ENCODE measurements at places on chromosomes 16 and 17.

GRCh38 chr16:10926094-10926493, 16.2 kb downstream of the DEXI start:
- no peak for DNase-seq

DNA sequence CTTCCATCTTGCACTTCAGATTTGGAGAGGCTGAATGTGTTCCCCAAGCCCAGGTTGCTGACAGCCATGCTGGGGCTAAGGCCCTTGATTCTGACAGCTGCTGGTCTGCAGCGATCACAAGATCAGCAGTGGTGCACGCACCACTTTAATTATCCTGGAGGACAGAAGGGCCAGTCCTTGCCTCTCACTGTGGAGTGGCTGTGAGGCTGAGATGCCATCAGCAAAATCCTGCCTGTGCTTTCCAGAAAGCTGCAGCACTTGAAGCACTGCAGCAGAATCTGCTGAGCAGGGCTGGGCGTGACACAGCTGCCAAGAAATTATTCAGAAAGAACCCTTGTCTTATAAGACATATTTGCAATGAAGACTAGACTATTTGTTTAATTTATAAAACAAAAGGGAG, 37.1 kb downstream of the NUP93 start:
- no peak for DNase-seq

DNA sequence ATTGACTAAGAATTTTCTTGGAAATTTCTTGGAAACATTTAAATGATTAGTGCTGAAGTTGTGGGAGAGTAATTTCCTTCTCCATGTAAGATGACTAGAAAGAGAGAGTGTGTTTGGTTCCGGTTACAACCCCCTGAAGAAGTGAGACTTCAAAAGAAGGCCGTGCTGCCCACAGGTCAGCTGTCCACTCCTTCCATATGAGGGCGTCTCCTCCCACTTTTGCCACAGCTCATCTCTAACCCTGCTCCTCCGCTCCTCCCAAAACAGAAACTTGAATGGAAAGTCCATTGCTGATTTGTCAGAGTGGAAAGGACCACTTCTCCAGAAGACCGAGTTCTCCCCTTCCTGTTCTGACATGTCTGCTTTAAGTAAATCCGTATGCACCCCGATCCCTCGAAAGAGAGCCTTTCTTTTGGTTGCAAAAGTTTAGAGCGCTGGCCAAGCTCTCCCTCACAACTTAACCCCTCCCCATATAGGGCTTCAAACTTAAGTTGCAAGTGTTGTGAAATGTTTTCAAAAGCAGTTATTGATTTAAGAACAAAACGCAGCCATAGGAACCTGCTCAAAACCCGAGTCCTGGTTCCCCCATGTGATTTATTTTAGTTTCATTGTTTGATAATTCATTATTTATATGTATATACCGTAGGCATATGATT, 129.5 kb downstream of the SOCS1 start:
- no peak for DNase-seq

GRCh38 chr17:15398291-15398690, 56.9 kb upstream of the TEKT3 start:
- DNase-seq: peak; percentile 76

DNA sequence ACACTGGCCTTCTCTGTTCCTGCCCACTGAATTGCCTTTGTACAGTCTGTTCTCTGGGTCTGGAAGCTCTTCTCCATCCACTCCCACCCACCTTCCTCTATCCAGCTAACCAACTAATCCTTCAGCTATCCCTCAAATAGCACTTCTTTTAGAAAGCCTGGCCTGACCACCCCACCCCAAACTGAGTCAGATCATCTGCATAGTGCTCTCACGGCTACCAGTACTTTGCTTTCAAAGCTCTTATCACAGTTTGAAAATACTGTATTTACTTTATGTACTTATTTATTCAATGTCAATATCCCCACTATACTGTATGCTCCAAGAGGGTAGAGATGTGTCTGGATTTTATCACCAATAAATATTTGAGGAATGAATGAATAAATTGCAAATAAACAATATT, 4.5 kb upstream of the CLDN7 start:
- DNase-seq: no peak

DNA sequence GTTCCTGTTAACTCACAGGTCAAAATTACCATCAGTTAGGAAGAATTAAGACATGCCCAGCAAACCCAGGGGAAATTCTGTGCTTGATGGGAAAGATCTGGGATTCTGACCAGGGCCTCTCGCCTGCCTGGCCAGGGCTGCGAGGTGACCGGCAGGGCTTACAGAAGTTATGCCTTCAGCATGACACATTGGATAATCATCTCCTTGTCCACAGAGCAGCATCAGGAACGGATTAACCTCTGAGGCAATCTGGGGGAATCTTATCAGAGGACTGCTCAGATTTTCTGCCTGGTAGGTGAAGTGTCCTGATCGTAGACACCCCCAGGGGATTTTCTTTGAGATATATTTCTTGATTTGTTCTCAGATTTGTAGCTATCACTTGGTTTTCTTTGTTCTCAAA, 172.5 kb downstream of the HS3ST3A1 start:
- DNase-seq: peak; percentile 92

DNA sequence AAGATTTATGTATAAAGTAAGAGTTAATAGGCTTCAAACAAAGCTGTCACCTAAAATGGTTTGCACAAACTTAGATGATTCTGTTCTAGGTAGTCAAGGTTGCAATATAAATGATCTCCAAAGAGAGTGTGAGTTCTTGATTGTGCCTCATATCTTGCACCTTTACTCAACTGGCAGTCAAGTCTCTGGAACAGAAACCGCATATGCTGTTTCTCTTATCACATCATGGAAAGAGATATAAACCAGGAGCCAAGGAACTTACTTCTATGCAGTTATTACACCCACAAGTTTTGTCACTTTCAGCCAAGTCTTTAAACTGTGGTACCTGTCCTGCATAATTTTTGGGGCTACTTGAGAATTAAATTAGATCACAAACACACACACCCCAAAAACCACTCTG, 5.2 kb downstream of the SSH2 start:
- no peak for DNase-seq

- peak; percentile 76 for DNase-seq
These were observed 62.7 kb downstream of the TEX2 start for GRCh38 chr17:64200080-64201032.

GRCh38 chr16:72896485-72897118, 151.3 kb downstream of the ZFHX3 start:
- peak; percentile 16 for DNase-seq

DNA sequence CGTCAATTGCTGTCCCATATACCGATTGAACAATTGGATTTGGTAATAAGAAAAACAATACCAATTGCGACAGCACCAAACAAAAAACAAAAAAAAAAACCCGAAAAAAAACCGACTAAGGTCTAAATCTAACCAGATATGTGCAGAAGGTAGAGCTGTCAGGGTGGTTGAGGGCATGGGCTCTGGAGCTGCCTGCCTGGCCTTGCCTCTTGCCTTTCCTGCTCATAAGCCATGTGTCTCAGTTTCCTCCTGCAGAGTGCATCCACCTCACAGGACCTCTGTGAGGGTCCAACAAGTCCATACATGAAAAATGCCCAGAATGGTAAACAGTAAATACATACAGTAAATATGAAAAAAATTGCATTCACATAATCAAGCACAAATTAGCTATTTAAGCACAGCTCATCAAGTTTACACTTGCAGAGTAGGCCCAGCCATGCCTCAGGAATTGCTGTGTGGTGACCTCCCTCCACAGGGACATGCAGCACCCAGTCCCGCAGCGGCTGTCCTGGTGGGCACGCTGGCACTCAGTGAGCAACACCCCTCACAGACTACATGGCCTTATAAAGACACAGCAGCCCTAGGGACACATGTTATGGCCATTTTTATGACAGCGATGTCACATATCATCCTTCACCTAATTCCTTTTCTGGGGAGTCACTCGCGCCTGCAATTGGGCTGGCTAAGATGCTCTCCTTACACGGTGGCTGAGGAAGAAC, 17.9 kb downstream of the TBC1D28 start:
- no peak for DNase-seq

DNA sequence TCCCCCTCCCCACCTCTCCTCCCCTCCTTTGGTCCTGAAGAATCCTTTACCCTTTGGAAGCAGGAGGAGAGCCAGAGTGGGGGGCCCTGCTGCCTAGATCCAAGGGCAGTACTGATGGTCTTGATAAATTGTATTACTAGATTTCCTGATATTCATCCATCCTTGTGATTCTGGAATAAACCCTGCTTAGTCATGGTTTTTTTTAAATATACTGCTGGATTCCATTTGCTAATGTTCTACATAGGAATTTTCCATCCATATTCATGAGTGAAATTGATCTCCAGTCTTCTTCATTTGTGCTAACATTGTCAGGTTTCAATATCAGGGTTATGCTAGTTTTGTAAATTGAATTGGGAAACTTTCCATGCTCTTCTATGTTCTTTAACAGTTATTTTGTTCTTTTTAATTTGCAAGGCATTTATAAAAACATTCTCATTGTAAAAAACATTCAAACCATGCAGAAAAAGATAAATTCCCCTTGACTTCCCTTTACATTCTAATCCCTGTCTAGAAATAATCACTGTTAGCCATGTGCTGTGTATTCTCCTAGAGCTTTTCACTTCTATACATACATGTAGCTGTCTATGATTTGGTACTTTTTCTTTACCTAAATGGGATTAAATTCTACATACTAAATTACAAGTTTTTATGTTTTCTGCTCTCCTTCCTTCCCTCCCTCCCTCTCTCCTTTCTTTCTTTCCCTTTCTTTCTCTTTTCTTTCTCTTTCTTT, 56.7 kb downstream of the CCDC42 start:
- no peak for DNase-seq

DNA sequence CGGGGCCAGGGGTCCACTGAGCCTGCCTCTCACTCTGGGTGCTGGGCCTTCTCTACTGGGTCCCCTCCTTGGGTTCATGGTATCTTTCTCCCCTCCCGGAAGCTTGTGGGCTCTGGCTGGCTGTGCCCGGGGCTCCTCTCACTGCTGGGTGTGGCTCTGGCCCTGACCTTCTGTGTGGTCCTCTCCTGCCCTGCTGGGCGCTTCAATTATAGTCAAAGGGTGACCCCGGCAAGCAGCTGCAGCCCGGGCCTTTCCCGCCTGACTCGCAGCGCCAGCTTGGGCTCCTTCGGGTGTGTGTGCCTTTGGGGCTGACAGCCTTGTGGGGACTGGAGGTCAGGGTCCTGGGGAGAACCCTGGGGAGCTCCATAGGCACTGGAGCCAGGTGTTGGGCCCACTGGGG, 54.2 kb upstream of the PVALEF start:
- no peak for DNase-seq

- peak; percentile 20 for DNase-seq
These were observed 8.3 kb downstream of the TSC2 start for GRCh38 chr16:2056077-2056476.

- no peak for DNase-seq
These were observed 155.5 kb downstream of the ZNF423 start for GRCh38 chr16:49700251-49701064.

- DNase-seq: peak; percentile 98
These were observed 893 bp downstream of the POLR3E start for GRCh38 chr16:22297871-22298733.

DNA sequence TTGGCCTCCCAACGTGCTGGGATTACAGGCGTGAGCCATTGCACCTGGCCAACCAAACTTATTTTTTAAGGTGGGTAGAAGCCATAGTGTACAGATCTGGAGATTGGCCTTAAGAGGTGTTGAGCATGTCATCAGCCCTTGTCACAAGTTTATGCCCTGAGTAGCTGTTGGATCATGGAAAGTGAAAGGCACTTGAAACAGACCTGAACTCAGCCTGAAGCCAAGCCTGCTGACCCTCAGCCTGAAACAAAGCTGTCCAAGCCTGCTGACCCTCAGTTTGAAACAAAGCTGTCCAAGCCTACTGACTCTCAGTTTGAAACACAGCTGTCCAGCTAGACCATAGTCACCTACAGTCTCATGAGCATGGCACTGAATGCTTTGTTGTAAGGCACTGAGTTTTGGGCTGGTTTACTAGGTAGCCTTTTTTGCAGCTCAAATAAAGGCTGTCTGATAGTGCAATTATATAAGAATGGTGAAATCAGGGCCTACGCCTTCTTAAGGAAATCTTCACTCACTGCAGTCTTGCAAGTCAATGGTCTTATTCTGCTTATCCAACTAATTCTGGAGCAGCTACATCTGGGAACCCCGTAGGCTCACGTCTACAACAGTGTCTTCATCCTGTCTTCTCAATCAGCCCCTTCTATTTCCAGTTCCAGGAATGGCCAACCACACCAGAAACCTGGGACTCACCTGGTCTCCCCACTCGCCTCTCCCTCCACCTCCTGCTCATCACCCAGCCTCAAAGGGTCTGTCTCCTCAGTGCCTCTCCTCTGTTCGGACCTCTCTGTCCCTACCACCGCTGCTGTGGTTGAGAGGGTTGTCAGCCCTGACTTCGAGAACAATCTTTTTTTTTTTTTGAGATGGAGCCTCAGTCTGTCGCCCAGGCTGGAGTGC, 2.9 kb upstream of the NPIPB15 start:
- DNase-seq: no peak

DNA sequence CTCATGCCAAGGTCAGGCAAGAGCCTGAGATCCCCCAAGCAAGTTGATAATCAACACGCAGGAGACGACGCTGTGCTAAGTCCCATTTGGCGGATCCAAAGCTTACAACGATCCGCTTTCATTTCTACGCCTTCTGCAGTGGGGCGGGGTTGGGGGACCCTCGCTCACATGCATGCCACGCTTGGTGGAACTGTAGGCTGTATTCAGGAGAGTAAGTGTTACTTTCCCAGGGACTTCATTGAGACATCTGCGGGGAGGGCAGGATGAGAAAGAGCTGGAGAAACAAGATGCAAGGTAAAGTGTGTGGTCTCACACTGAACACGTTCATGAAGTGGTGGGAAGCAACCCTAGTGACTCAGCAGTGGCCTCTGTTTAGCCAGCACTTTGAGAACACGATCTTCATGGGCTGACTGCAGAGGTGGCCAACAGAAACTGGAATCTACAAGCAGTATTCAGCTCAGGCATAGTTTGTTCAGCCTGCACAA, 100.5 kb downstream of the XYLT1 start:
- peak; percentile 49 for DNase-seq

- peak; percentile 78 for DNase-seq
These were observed 24.4 kb downstream of the ATP6V0D1 start for GRCh38 chr16:67456391-67457081.

DNA sequence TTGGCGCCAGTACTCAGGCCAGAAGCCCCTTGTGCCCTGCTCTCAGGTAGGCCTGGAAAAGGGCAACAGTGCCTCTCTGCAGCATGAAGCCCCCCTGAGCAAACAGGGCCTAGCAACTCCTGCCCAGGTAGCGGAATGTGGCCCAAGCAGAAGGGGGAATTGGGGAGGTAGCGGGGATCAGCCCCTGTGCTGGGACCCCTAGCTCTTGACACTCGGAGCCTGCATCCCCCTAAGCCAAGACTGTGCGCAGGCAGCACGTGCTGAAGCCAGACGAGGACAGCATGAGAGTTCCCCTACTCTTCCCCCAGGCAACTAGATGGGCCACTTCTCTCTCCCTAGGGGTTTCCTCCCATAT, 823 bp upstream of the CD2BP2 start:
- no peak for DNase-seq

- peak; percentile 3 for DNase-seq
These were observed 7.1 kb downstream of the TMEM114 start for GRCh38 chr16:8583199-8583598.

GRCh38 chr17:7846063-7846735, 8.7 kb upstream of the TMEM88 start:
- no peak for DNase-seq
